ENCODE measurements at places on chromosomes 2 and 18. TPM values are rescaled to one million over a fixed set of nuclear protein-coding genes. Genes with fewer than 3 reads are reported as not detected.

Gene CD207
- total RNA-seq = not detected

DNA sequence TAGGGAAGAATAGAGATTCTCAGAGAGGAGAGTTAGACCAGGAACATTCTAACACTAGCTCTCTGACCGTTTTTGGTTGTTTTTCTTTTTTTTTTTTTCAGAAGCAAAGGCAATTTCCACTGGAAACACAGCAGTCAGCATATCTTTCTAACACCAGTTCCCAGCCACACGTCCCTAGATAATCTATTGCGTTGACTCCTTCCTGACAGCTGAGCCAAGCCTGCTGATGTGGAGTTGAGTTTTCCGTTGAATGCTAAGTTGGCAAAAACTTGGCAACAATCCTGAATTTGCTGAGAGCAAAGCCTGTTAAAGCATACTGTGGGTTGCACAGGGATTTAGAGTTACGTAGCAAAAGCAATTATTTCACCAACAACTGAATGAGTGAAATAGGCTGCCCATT is 19.3 kb downstream of the GAD1 start:
- H3K4me3 ChIP-seq = no peak overlapping the region
- no peak overlapping the region for H3K27ac ChIP-seq
- H3K4me1 ChIP-seq = no peaks in the 10 kb centered on the region
- H3K27me3 ChIP-seq = peaks cover 12% of the 10 kb centered on the region

Gene TMEM178A
- 0.47 TPM for total RNA-seq

Gene KIAA2012
- not detected for total RNA-seq

DNA sequence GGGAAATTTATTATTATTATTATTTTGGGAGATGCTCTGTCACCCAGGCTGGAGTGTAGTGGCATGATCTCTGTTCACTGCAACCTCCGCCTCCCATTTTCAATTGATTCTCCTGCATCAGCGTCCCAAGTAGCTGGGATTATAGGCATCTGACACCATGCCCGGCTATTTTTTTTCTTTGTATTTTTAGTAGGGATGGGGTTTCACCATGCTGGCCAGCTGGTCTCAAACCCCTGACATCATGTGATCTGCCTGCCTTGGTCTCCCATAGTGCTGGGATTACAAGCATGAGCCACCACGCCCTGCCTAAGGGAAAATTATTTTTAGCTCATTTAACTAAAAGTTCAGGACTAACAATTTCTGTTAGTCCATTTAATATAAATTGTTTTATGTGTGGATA is 109.2 kb upstream of the SESTD1 start:
- DNase-seq = no peak
- no peaks in the 10 kb centered on the region for H3K4me1 ChIP-seq
- no peak overlapping the region for H3K27ac ChIP-seq

Gene CXCR1
- total RNA-seq = not detected

Gene HOXD8
- total RNA-seq = not detected

- H3K27ac ChIP-seq = no peak overlapping the region
- H3K4me3 ChIP-seq = no peak overlapping the region
- H3K27me3 ChIP-seq = peaks cover 13% of the 10 kb centered on the region
- no peaks in the 10 kb centered on the region for H3K36me3 ChIP-seq
- no peak for DNase-seq
These were observed 42.3 kb downstream of the SPRED2 start for GRCh38 chr2:65390134-65390533.

DNA sequence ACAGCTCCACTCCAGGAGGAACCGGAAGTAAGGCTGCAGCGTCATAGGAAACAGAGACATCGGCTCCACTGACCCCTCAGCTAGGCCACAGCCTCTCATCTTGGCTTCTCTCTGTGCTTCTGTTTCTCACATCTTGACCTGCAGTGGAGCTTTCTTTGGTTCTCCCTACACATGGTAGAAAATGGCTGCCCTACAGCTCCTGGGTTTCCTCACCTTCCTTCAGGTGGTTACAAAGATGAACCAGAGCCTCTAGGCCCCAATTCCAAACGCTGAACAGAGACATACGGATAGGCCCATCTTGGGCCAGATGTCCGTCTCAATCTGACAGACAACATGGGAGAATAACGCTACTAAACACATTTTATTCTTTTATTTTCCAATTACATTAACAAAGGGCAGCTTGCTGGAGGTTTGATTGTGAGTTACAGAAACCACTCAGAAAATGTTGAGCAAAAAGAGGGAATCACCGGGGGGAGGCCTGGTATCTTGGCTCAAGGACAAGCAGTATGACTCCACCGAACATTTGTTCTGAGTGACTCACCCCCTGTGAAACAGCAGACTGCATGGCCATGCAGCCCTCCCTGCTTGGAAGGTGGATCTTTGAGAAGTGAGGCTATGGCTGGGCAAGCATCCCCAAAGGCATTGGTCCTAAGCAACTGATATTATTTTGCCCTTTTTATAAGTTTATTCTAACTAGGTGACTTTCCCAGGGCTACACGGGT is 303.5 kb downstream of the CDCA7 start:
- peaks cover 30% of the 10 kb centered on the region for H3K27me3 ChIP-seq
- no peaks in the 10 kb centered on the region for H3K4me1 ChIP-seq
- no peak overlapping the region for H3K4me3 ChIP-seq
- no peak overlapping the region for H3K27ac ChIP-seq

DNA sequence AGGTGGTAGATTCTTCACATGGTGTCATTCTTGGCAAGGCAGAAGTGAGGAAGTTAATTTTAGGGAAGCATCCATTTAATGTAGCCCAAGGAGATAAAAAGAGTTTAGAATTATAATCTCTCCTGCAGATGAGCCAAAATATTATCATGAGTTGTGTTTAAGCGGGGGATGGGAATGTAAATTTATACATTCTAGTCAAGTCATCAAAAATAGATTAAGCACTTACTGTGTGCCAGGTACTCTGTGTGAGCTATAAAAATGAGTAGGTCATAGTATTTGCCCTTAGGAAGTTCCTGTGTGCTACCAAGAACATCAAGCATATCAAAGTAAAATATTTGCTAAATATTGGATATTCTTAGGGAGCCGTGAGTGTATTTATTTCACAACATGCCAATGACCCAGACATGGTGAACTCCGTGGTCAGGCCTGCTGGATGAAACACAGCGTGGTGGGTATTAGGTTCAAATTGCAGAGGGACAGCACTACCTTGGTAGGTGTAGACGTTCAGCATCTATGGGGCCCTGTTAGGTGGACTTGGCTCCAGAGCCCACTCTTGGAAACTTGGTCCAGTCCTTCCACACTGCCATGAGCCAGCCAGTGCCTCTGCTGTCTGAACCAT is 37.4 kb downstream of the MEIS1 start:
- H3K36me3 ChIP-seq = no peaks in the 10 kb centered on the region
- no peaks in the 10 kb centered on the region for H3K27me3 ChIP-seq
- H3K4me3 ChIP-seq = no peak overlapping the region
- H3K4me1 ChIP-seq = no peaks in the 10 kb centered on the region
- no peak overlapping the region for H3K27ac ChIP-seq
- no peak for DNase-seq

GRCh38 chr2:222013889-222014288 is 284.9 kb downstream of the PAX3 start:
- H3K4me3 ChIP-seq = no peak overlapping the region
- H3K36me3 ChIP-seq = no peaks in the 10 kb centered on the region
- DNase-seq = no peak

Gene TCF23
- not detected for total RNA-seq

- H3K27me3 ChIP-seq = no peaks in the 10 kb centered on the region
- H3K4me1 ChIP-seq = peaks cover 2% of the 10 kb centered on the region
- no peak overlapping the region for H3K4me3 ChIP-seq
These were observed 1.9 kb upstream of the ESPNL start for GRCh38 chr2:238097988-238098871.

Gene STPG4
- 0.47 TPM for total RNA-seq

DNA sequence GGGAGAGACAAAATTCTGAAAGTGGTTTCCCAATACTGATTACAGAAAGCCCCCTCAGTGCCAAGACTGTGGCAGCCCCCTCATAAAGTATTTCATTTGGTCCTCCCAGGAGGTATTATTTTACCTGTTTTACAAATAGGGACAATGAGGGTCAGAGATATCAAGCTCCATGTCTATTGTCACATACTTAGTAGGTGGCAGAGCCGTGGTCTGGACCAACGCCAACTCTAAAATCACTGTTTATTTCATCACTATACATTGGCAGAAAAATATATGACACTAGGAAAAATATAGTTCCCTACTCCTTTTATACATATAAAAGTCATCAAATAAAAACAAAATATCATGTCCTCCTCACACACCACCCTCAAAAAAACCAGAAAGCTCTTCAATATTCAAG is 68.6 kb downstream of the DHRS9 start:
- no peaks in the 10 kb centered on the region for H3K36me3 ChIP-seq
- DNase-seq = no peak
- no peak overlapping the region for H3K4me3 ChIP-seq

Gene CYP27C1
- not detected for total RNA-seq

DNA sequence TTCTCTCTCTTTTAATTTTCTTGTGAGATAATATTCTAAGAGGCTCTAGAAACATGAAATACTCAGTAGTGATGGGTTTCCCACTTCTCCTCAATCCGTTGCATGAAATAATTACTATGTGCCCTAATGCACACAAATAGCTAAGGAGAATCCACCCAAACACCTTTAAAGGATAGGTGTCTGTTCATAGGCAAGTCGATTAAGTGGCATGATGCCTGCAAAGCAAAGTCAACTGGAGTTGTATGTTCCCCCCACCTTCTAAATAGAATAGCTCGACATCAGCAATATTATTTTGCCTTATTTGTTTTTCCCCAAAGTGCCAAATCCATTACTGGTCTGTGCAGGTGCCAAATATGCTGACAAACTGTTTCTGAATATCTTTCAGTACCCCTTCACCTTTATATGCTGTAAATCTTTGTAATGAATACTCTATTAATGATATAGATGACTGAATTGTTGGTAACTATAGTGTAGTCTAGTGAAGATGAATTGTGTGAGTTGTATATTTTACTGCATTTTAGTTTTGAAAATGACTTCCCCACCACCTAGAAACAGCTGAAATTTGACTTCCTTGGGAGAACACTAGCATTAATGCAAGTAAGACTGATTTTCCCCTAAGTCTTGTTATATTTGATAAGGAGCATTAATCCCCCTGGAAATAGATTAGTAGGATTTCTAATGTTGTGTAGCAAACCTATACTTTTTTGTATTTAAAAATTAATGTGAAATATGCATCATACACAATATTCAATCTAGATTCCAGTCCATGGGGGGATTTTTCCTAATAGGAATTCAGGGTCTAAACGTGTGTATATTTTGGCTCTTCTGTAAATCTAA is 9.0 kb downstream of the TBR1 start:
- H3K4me1 ChIP-seq = peaks cover 43% of the 10 kb centered on the region

Gene OLA1
- 39.6 TPM for total RNA-seq

GRCh38 chr18:45228796-45229388 is 386.4 kb upstream of the SLC14A2 start:
- no peak overlapping the region for H3K27ac ChIP-seq
- H3K4me3 ChIP-seq = no peak overlapping the region
- no peak for DNase-seq
- no peaks in the 10 kb centered on the region for H3K27me3 ChIP-seq
- H3K36me3 ChIP-seq = no peaks in the 10 kb centered on the region

GRCh38 chr2:30159766-30160165 is 13.0 kb downstream of the YPEL5 start:
- no peaks in the 10 kb centered on the region for H3K27me3 ChIP-seq
- H3K4me3 ChIP-seq = no peak overlapping the region
- peak overlapping the region; percentile 87 for H3K27ac ChIP-seq
